RWPE2 (cell line): ENCODE measurements at places on chromosomes 1 and 21.

- DNase-seq = no peak
These were observed 511.2 kb downstream of the USP25 start for GRCh38 chr21:16241016-16241415.

- DNase-seq = no peak
These were observed 1.1 kb downstream of the TSPAN2 start for GRCh38 chr1:115088115-115088778.

GRCh38 chr1:19010995-19011844, 54.7 kb upstream of the IFFO2 start:
- peak; percentile 90 for DNase-seq

GRCh38 chr1:9594471-9595155, 5.9 kb downstream of the TMEM201 start:
- no peak for DNase-seq

DNA sequence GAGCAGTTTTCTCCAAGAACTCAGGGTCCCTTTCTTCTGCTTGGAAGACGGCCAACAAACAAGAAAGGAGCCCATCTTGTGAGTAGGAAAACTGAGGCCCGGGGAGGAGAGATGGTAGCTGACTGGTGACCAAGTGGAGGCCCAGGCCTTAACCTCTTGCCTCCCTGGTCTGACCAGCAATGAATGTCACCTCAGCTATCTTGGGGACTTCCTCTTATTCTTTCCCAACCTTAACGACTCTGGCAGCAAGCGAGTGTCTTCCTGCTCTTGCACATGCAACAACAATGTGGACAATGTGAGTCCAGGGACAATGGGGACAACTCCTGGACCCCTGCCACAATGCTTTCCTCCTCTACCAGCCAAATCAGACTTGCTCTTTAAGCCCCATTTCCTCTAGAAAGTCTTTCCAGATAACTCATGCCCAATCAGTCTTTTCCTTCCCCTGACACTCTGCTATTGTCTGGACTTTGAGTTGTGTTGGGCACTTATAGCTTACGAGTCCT, 12.6 kb downstream of the HSPG2 start:
- no peak for DNase-seq

DNA sequence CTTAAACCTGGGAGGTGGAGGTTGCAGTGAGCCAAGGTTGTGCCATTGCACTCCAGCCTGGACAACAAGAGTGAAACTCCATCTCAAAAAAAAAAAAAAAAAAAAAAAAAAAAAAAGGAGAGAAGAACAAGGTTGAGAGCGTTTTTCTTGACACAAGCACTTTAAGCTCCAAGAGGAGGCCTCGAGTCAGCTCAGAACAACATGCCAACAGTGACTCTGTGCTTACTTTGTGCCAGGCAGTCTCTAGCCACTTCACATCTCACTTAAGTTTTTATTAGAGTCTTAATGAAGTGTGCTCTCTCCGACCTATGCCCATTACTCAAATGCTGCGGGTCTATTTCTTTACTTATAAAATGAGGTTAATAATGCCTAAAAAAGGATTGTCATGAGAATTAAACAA, 13.0 kb downstream of the ATP1A1 start:
- DNase-seq = no peak

DNA sequence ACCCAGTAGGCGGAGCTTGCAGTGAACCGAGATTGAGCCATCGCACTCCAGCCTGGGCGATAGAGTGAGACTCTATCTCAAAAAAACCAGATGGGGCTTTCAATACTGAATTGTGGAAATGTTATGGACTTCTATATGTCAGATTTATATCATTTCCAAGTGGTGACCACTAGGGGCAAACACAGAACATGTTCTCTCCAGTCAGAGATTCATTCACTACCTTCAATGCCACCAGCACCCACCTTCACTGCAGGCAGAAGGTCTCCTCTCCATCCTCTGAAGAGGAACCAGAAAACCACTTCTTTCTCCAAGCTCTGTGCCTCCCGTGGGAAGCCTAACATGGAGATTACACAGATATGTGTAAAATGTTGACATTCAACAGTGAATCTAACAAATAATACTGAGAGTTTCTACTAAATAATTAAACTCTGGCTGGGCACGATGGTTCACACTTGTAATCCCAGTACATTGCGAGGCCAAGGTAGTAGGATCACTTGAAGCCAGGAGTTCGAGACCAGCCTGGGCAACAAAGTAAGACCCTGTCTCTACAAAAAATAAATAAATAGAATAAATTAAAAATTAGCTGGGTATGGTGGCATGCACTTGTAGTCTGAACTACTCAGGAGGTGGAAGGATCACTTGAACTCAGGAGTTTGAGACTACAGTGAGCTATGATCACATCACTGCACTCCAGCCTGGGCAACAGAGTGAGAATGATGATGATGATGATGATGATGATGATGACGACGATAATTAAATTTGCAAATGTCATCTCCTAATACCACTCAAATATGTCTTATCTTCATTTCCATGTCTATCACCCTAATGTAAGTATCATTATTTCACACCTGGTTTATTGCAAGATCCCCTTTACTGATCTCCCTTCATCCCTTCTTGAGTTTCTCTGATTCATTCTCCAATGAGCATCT, 151.1 kb downstream of the ZNF281 start:
- no peak for DNase-seq

GRCh38 chr1:158976219-158976618, 33.5 kb upstream of the IFI16 start:
- no peak for DNase-seq

DNA sequence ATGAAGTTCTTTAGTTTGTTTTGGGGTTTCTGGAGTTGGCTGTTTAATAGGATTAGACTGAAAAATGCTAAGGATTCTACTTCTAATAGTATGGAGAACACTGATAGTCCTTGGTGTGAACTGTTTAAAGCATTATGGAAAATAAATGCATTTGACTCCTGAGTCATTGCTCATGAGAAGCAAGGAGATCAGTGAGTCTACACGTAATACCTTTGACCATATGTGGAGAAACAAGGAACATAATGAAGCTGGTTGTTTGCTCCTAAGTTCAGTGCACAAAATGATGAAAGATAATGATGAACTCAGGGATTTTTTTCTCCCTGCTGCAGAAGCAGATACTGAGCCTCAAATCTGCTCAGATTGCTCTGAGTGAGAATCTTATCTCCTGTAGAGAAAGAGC, 158.9 kb upstream of the COL11A1 start:
- DNase-seq = no peak
